ENCODE measurements at places on chromosomes 4 and X. TPM values are rescaled to one million over a fixed set of nuclear protein-coding genes. Genes with fewer than 3 reads are reported as not detected.

DNA sequence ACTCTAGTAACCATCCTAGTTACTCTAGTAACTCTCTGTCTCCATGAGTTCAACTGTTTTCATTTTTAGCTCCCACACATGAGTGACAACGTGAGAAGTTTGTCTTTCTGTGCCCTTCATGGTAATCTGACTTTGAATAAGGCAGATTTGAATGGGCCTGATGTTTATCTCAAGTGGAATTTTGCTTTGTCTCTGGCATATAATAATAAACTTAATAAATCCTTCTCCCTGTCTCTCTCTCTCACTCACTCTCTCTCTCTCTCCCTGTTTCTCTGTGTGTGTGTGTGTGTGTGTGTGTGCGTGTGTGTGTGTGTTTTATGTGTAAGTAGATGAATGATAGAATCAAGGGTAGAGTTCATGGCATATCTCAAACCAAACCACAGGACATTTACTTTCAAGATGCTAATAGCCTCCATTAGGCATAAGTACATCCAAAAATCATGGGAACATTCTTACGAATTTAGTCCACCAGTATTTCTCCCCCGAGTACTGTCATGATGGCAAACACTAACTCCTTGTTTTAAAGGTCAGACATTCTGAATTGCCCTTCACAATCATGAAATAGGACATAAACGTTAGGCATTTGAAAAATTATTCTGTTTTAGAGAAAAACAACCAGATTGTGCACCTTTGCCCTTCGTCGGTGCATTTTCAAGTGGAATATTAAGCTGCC lies 193.1 kb downstream of the SPATA18 start:
- DNase-seq = no peak

DNA sequence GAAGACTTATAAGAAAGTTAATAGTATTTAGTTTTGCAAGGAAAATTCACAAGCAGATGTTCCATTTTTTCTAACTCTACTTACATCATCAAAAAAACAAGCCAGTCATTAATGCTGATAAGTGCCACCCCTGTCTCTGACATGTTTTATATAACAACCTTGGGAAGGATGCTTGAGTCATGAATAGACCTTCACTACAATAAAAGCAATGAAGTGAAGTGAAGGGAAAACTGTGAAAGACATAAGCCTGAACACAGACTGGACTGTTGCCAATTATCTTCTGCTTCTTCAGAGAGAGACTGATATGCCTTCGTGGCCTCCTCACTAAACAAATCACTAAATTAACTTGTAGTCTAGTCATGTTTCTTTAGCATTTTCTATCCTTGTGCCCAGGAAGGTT lies 353.2 kb downstream of the PDHA2 start:
- DNase-seq = no peak

DNA sequence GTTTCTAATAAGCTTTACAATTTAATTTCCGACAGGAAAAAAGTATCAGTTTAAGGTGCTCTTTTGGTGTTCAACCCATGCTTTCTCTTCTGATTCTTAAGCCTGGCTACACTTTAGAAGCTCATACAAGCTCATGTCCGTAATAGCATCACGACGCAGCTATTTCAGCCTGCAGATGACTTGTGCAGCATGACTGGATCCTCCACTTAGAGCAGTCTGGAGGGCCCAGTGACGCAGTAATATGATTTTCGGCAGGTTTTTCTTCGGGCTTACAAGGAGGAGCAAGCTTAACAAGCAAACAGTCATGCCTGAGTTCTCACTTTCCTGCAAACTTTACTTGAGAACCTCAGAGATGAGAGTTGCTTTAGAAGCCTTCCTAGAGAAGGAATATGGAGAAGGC lies 85.3 kb upstream of the MAML3 start:
- DNase-seq = no peak

- DNase-seq = no peak
These were observed 461.7 kb downstream of the RAPGEF2 start for GRCh38 chr4:159564615-159565014.

GRCh38 chrX:46836701-46837557 lies at the start of gene RP2:
RP2 (plus strand) TSS chrX:46837043; CDS start chrX:46837101, 58 bp downstream.
- peak; percentile 73 for DNase-seq

DNA sequence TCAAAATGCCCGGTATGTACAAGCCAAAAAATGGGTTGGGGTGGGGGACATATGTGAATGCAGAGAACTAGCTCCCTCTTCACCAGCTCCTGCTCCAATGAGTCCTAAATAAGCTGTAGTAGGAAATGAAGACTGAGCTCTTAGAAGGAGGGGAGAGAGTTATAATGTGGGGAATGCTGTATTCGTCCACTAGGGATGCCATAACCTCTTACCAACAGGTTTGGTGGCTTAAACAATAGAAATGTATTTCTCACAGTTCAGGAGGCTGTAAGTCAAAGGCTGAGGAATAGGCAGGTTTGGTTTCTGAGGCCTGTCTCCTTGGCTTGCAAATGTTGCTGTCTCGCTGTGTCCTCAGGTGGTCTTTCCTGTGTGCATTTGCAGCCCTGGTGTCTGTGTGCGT lies 4.4 kb upstream of the INPP4B start:
- no peak for DNase-seq

GRCh38 chrX:137567682-137568232 lies 1.8 kb downstream of the ZIC3 start:
- no peak for DNase-seq

- no peak for DNase-seq
These were observed 76.9 kb upstream of the PPARGC1A start for GRCh38 chr4:23966725-23967124.

- no peak for DNase-seq
These were observed 48.6 kb downstream of the TSC22D3 start for GRCh38 chrX:107726816-107727534.

GRCh38 chr4:120855307-120856001 lies 67.1 kb downstream of the PRDM5 start:
- DNase-seq = no peak

GRCh38 chr4:67052814-67053675 lies 492.3 kb downstream of the CENPC start:
- DNase-seq = no peak

DNA sequence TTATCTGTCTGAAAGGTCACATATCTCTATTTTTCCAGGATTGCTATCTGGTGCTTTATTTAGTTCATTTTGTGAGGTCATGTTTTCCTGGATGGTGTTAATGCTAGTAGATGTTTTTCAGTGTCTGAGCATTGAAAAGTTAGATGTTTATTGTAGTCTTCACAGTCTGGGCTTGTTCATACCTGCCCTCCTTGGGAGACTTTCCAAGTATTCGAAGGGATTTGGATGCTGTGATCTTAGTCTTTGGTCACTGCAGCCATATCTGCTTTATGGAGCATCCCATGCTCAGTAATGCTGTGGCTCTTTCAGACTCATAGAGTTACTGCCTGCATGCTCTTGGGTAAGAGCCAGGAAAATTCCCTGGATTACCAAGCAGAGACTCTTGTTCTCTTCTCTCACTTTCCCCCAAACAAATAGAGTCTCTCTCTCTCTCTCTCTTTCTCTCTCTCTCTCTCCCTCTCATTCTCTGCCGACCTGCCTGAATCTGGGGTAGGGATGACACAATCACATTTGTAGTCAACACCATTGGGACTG lies 130.0 kb downstream of the AR start:
- DNase-seq = no peak

- DNase-seq = no peak
These were observed 179.7 kb upstream of the PRPS2 start for GRCh38 chrX:12611471-12611870.

DNA sequence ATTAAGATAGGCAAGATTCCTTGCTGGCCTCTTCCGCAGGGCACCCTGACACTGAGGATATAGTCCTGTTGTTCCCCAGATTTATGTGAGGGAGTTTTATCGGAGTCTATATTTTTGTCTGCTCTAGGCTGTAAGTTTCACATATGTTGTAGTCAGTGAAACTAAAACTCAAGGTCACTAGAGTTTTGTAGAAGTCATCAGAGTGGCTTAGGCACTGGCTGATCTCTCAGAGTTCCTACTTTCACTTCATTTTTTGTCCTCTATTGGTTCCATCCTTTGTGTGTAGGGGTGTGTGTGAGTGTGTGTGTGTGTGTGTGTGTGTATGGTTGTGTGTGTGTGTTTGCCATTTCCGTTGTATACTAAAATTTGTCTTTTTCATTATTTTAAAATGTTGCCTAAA lies 577.5 kb downstream of the IQCM start:
- DNase-seq = no peak

GRCh38 chrX:20409991-20410390 lies 143.3 kb upstream of the RPS6KA3 start:
- DNase-seq = no peak

DNA sequence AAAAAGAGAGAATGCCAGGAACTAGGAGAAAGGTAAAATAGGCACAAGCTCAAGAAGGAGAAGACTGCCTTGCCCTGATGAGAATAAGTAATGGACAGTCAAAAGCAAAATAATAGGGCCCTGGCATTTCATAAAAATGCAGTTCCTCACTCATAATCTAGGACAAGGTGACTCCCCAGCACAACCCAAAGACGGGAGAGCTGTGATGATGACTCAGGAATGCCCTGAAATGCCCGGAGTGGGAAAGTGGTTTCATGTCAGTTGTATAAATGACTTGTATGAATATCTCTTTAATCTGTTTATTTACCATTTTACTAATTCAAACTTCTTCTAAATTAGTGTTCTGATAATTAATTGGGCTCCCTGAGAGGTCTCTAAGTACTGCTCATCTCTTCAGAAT lies 28.8 kb upstream of the SETD7 start:
- no peak for DNase-seq

DNA sequence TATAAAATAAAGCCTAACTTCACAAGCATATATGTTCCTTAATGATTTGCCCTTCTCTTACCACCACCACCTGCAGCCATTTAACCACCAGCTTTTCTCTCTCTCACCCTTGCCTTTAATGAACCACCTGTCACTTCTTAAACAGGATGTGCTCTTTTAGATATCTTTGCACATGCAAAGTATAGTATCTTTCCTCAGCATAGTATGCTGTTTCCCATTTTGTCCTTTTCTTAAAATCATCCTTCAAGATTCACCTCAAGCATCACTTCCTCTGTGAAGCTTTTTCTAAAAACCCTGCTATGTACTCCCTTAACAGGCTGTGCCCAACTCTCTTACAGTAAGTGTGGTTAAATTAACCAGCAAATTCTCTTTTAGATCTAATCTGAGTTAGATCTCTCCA lies 8.2 kb upstream of the CNOT6L start:
- DNase-seq = no peak

DNA sequence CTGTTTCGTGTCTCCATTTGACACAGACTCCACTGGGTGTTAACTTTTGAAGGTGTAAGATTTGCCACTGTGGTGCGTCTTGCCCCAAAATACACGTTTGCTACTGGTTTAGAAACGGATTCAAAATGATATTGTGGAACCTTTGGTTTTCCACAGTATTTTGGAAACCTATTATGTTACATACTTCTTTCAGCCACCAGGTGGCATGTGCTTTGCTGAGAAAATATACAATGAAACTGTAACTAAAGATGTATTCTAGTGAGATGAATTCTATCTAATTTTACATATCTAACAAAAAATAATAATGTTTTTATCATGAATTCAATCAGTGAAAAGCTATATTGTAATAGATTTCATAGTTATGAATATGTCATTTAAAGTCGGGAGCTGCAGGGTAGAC lies 28.4 kb upstream of the SLITRK4 start:
- DNase-seq = peak; percentile 1

MAGEA9B gene
- total RNA-seq = not detected

VCX3A gene
- 0.68 TPM for total RNA-seq

ENAM gene
- total RNA-seq = not detected

CCNI gene
- 396 TPM for total RNA-seq

SLC25A53 gene
- total RNA-seq = 6.8 TPM

CSN1S1 gene
- not detected for total RNA-seq

CNGA1 gene
- total RNA-seq = not detected

DUSP9 gene
- 1.7 TPM for total RNA-seq

CLDN2 gene
- total RNA-seq = not detected

PNMA6F gene
- not detected for total RNA-seq

COL4A5 gene
- total RNA-seq = 96.9 TPM

MAGED4 gene
- total RNA-seq = 143 TPM

NPY2R gene
- not detected for total RNA-seq

TLR2 gene
- total RNA-seq = 0.71 TPM

HTN1 gene
- not detected for total RNA-seq

F8 gene
- total RNA-seq = 2.3 TPM
